ENCODE measurements at places on chromosomes 4 and X.

DNA sequence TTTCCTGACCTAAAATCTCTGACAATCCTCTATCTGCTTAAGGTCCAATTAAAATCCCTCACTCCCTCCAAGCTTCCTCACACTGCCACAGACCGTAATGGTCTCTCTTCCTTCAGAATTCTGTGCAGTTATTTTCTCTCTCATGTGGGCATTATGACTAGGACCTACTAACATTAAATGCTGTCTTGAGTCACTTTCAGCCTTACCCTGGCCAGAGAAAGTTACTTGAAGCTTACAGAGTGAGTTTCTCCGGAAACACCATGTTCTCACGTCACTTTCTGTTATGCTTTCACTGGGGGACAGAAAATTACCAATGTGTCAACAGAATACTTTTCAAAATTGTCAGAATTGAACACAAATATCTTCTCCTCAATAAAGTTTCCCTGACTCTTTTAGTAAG is 271.8 kb downstream of the INPP4B start:
- no peak for DNase-seq

- DNase-seq = no peak
Measured at GRCh38 chr4:687971-688853, 739 bp downstream of the SLC49A3 start.

- DNase-seq = no peak
Measured at GRCh38 chr4:169823685-169824084, 65.9 kb upstream of the HPF1 start.

DNA sequence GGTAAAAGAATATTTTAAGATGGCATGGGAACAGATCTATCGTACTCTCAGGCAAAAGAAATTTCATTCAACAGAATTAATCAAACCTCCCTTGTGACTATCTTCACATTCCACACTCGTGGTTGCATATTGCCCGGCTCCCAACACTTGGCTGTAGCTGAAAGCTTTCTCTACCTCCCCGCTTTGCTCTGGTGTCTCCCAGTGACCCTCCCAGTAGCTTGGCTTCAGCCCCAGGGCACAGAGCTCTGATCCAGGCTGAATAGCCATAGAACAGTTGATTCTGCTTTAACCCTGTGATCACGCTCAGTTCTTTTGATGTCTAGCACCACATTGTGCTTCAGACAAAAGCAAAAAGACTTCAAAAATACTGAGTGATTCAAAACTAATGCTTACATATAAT is 24.6 kb downstream of the SLC7A11 start:
- DNase-seq = no peak

DNA sequence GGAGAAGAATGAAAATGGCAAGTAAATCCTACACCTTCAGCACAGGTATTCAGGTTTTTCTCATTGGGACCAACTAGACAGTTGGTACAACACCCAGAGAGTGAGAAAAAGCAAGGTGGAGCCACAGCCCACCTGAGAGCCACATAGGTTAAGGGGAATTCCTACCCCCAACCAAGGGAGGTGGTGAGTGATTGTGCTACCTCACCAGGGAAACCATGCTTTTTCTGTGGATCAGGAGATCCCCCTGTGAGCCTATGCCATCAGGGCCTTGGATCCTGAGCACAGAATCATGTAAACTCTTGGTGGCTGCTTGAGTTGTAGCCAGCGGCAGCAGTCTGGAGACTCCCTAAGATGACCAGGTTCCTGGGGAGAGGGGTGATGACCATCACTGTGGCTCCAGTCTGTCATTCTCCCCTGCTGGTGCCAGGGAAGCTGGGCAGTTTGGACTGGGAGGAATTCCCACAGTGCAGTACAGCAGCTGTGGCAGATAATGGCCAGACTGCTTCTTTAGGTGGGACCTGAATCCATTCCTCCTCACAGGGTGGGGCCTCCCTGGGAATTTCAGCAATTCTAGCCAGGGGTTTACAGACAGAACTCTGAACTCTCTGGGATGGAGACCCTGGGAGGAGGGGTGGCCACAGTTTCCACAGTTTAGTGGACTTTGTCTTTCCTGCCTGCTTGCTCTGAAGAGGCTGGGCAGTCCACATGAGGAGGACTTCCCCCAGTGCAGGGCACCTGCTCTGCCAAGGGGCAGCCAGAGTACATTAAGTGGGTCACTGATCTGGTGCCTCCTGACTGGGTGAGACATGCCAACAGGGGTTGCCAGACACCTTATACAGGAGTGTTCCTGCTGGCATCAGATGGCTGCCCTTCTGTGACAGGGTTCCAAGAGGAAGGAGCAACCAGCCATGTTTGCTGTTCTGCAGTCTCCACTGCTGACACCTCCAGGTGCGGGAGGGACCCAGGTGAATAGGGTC is 43.2 kb downstream of the PARM1 start:
- DNase-seq = no peak

GRCh38 chr4:176303938-176304337 is 15.8 kb upstream of the SPCS3 start:
- no peak for DNase-seq

GRCh38 chr4:179145746-179146525 is 1703.7 kb upstream of the AGA start:
- no peak for DNase-seq

DNA sequence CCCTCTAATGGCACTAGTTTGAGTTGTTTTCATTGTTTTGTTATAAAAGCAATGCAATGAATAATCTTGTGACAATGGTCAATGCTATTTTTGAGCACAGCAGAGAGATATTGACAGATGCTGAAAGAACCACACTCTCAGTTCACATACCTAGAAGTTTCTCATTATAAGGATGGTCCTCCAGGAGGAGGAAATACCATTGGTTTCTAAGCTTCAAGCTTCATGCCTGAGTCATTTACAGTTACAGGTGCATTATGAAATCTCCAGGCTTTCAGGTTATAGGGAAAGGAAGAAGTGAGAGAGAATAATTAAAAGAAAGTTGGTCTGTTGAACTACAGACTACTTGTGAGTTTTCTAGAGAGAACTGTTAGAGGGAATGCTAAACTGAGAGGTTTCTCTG is 75.3 kb downstream of the PWWP3B start:
- no peak for DNase-seq

- peak; percentile 30 for DNase-seq
Measured at GRCh38 chrX:136767104-136767941, 13.4 kb downstream of the ARHGEF6 start.

- no peak for DNase-seq
Measured at GRCh38 chr4:56048383-56048701, 99.6 kb downstream of the CEP135 start.

- no peak for DNase-seq
Measured at GRCh38 chr4:137905930-137906329, 336.2 kb downstream of the SLC7A11 start.

DNA sequence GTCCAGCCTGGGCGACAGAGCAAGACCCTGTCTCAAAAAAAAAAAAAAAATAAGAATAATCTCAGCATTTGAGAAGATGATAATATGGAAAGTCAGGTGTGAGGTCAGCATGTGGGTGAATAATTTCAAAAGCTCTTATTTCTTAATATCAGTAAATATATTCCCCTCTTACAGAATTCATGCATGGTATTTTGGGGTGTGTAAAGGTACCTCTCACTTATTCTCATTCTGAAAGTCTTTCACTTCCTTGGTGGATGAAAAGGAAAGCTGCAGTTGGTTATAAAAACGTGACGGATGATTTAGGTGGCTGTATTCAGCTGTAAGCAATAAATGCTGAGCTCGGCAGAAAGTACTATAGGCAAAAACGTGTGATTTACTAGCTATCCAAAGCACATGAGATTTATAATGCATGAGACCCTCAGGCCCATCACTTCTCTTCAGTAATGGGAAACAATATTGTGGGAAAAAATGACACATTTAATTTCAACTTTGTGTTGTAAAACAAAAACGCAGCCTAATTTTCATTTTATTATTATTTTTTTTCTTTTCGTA is 353.2 kb upstream of the MAGEB2 start:
- no peak for DNase-seq

DNA sequence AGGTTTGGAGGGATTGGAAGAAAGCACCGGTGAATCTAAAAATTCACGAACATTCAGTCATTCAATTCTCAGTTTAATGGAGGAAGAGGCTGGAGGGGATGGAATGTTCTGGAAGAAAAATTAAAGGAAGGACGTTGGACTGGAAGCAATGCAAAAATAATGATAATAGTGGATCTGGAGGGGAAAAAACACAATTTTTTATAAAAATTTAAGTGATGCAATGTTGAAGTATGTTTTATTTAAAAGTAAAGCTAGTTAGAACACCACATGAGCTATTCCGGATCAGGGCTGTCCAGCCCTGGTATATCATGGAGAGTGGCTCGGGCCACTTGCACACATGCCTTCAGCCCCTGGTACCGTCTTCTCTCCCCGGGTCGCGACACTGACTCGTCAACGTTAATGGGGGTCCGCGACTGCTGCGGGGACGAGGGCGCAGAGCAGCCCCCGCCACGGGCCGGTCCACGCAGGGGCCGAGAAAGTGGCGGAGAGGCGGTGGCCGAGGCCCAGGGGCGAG is 204.6 kb downstream of the TENM3 start:
- no peak for DNase-seq

- DNase-seq = no peak
Measured at GRCh38 chr4:38950734-38951133, 81.5 kb downstream of the TMEM156 start.

GRCh38 chr4:112807083-112807482 is 170.1 kb downstream of the LARP7 start:
- DNase-seq = no peak

DNA sequence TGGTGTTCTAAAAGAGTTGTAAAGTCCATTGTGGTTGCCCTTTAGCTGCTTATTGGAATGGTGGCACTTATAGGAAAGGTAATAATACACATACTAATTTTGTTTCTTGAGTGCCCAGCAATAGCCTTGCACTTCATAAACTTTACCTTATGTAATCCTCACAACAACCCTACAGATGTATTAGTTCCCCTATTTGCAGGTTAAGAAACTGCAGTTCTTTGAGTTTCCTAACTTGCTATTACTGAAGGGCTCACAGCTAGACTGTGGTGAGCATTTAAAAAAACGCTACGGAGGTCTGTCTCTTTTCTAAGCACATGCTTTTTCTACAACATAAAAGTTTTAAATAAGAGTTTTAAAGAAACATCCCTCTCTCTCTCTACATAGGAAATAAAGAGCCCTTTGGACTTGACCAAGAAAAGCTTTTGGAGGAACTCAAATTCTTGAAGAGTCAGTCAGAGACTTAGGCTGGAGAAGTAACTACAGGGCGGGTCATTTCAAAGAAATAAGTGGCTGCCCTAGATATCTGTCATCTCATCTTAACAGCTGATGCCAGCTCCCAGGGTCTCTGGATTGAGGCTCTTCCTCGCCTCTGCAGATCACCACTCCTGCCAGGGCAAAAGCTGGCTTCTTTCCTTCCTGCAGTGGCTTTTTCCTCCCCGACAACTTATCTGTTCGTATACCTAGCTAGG is 42.0 kb upstream of the FBXW7 start:
- DNase-seq = no peak

- no peak for DNase-seq
Measured at GRCh38 chrX:112816908-112817307, 23.7 kb downstream of the AMOT start.

GRCh38 chr4:39029752-39030694 is 2.2 kb downstream of the TMEM156 start:
- DNase-seq = no peak

GRCh38 chrX:3550160-3550751 is 163.2 kb downstream of the PRKX start:
- DNase-seq = no peak

DNA sequence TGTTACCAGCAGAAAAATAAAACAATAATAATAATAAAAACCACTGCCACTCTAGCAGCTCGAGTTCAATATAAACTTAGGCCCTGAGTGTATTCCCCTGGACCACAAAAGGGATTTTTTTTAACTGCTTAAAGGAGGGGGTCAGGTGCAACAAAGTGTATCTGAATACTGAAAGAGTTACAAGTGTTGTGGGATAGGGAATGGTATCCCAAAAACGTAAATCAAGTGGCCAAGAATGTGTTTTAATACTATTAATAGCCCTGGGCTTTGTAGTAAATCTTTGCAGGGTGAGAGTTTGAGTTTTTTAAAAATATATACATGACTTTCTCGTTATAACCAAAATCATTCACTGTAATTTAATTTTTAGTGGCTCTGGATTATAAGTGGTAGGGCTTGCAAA is 860.1 kb upstream of the INTU start:
- DNase-seq = no peak

DNA sequence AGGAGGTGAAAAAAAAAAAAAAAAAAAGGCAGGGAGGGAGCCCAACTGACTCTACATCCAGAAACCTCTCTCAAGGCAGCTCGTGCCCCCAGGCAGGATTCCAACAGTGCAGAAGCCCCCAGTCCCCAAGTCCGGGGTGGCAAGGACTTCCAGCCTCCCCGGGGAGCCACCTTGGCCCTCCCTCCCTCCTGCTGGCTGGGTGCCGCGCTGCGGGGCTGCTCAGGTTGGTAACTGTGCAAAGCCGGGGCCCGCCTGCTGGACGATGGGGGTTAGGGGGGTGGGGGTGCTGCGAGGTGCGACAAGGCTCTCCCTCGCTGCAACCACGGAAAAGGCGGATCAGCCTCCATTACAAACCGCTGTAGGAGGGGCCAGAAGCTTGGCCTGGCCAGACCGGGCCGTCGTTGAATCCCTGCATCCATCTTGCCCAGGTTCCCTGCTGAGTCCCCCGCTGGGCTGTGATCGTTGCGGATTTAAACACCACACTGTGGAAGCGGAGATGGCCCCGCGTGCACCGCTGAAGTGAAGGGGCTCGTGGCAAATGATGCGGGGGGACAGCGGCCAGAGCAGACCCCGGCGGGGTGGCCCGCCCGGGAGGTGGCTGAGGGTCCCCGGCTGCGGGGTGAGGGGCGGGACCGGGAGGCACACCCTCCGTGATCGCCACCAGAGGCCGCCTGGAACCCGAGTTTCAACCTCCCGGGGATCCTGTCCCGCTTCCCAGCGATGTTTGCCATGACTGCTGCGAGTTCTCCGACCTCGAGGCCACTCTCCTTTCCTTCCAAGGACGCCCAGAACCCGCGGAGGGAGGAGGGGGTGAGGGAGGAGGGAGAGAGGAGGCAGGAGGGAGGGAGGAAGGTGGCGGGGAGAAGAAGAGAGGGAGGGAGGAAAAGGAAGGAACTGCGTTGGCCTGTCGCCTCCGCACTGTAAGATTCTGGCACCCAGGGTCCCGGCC is 58.0 kb upstream of the DDX3X start:
- DNase-seq = peak; percentile 38

DNA sequence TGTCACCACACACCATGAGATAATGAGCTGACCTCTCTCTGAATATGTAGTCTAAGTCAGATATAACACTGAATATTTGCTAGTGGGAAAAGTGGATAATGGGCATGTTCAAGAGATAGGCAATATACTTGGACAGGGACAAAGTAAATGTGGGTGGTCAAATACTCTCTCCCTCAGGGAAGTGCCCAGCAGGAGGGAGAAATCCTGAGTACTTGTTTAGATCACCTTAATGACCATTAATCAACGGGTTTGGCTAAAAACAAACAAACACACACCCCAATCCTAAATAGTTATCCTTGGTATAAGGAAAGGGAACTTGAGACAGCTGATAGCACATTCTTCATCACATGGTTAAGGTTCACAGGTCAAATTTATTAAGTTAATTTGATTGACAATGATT is 933.5 kb downstream of the C4orf33 start:
- no peak for DNase-seq
